ENCODE measurements at places on chromosomes 7 and 10. TPM values are rescaled to one million over a fixed set of nuclear protein-coding genes. Genes with fewer than 3 reads are reported as not detected.

- no peaks in the 10 kb centered on the region for H3K36me3 ChIP-seq
- H3K4me3 ChIP-seq, result peak overlapping the region; percentile 33
- peaks cover 7% of the 10 kb centered on the region for H3K4me1 ChIP-seq
- DNase-seq, result no peak
- H3K27me3 ChIP-seq, result no peaks in the 10 kb centered on the region
These were observed 16.4 kb upstream of the NODAL start for GRCh38 chr10:70457759-70458305.

- no peak overlapping the region for H3K4me3 ChIP-seq
- no peaks in the 10 kb centered on the region for H3K36me3 ChIP-seq
- peaks cover 2% of the 10 kb centered on the region for H3K4me1 ChIP-seq
These were observed 3.2 kb upstream of the CEP55 start for GRCh38 chr10:93493162-93493561.

- DNase-seq, result no peak
- H3K27me3 ChIP-seq, result no peaks in the 10 kb centered on the region
- H3K27ac ChIP-seq, result no peak overlapping the region
- H3K4me1 ChIP-seq, result no peaks in the 10 kb centered on the region
These were observed 14.8 kb upstream of the MTURN start for GRCh38 chr7:30119890-30120577.

GRCh38 chr7:152579070-152579469, 96.9 kb downstream of the XRCC2 start:
- no peaks in the 10 kb centered on the region for H3K4me1 ChIP-seq
- DNase-seq, result no peak
- no peaks in the 10 kb centered on the region for H3K36me3 ChIP-seq
- no peaks in the 10 kb centered on the region for H3K27me3 ChIP-seq
- no peak overlapping the region for H3K27ac ChIP-seq

DNA sequence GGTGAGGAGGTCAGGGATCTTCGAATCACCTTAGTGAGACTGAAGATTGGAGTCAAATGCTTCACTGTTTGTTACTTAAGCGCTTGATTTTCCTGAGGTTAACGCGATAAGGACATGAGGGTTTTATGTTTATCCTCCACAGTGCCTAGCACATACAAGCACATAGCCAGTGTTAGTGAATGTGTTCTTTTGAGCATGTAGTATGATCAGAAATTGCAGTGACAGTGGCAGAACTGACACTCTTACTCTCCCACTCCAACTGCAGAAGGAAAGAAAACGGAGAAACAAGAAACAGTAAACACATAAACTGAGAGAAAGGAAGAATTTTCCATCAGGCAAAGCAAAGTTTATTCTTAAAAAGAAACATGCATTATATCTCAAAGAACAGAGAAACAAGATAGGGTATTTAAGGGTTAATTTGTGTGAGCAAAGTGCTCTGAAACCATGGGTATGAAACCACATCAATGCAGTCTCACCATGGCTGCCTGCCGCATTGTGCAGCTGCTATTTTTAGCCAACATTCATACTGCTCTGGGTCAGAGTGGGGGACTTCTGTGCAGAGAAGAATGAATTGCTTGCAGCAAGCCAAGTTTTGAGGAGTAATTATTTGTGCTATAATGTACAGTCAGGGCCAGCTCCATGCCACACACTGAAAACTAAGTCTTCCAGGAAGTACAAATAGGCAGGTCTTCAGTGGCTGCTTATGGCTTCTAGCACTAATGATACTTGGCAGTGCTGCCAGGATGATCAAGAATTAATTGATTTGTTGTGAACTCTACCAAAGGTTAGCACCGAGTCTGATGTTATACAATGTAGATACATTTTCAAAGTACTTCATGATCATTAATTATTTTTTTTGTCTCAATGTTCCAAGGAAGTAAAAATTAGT, 152.0 kb downstream of the MACC1 start:
- H3K4me3 ChIP-seq, result no peak overlapping the region
- no peaks in the 10 kb centered on the region for H3K36me3 ChIP-seq
- no peak overlapping the region for H3K27ac ChIP-seq

Gene ANXA11
- 137 TPM for total RNA-seq

Measured in ovary (tissue), 10 donors.